Germinal center (tissue), 1 donor: ENCODE measurements at places on chromosomes 11 and 22.

- DNase-seq: peak; percentile 97
Observed at GRCh38 chr11:65546217-65546958, 11.8 kb downstream of the LTBP3 start.

GRCh38 chr22:45912910-45913309, 64.1 kb downstream of the WNT7B start:
- DNase-seq: no peak

- no peak for DNase-seq
Observed at GRCh38 chr22:43315687-43316217, 27.4 kb downstream of the SCUBE1 start.

- no peak for DNase-seq
Observed at GRCh38 chr11:66119348-66120133, 49.5 kb downstream of the PACS1 start.

DNA sequence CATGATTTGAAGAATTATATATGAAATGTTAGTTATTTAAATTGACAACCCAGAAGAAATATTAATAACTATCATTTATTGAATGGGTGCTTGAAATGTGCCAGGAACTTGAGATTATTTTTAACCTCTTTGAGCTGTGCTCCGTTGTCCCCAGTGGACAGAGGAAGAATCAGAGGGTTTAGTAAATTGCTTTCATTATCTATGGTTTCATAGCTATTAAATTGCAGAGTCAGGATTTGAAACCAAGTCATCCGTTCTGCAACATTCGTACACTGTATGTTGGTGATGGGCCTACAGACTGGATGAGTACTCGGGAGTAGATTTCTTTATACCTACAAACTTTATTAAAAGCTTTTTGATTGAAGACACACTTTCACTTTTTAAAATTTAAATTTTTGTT, 4.9 kb downstream of the HSD17B12 start:
- DNase-seq: no peak

DNA sequence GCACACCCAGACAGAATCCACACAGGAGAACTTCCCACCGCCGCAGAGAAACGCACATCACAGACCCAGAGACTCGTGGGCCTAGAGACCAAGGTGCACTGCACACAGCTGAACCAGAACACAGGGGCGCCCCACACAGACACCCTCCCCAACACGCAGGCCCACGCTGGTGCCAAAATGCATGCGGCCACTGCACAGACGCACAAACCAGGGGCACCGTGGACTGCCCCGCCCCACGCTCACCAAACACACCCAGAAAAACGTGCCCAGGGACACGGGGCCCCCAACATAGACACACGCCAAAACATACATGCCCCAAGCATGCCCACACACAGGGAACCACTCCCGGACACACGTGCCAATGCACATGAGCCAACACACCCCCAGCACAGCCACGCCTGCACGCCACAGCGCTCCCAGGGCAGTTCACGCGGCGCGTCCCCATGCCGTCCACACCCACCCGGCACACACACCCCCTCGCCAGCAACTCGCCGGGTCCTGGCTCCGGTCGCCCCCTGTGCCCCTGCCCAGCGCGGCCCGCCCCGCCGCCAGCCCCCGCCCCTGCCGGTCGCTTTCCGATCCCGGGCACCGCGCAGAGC, 7.8 kb downstream of the ELFN2 start:
- DNase-seq: no peak

- peak; percentile 64 for DNase-seq
Observed at GRCh38 chr11:61949169-61950034, 749 bp upstream of the BEST1 start.

- DNase-seq: no peak
Observed at GRCh38 chr11:27309046-27309445, 54.0 kb downstream of the CCDC34 start.

GRCh38 chr22:45717789-45718188, 46.2 kb downstream of the ATXN10 start:
- no peak for DNase-seq

DNA sequence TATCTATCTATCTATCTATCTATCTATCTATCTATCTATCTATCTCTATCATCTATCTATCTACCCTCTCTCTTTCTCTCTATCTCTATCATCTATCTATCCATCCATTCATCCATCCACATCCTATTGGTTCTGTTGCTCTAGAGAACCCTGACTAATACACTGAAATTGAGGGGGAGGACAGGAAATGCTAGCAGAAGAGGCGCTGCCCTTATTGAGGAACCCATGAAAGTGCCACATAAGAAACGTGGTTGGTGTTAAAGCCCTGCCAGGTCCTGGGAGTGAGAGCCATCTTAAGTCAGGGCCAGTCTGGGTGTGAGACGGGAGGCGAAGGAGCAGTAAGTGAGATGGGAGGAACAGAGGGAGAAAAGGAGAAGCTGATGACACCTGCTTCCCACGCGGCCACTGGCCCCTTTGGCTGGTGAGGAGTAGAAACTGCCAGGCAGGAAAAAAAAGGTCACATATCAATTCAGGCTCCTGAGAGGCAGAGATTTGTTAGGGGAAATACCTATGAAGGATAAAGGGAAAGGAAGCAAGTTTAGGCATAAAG, 87.9 kb upstream of the PLET1 start:
- DNase-seq: no peak

DNA sequence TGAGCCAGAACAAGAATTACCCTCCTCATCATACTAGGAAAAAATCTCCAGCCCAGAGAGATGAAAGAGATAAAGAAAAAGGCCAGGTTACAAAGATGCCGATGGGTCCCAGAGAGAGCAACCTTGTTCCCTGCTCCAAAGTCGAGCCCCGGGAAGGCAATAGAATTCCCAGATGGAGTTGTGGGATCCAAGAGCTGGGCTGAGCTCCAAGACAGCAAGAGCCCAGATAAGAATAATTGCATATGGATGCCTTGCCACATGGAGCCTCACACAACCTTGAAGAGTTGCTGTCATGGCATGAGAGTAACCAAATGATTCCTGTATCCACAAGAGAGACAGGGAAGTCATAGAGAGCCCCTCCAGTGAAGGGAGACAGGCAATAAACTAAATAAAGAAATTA, 30.9 kb downstream of the IL10RA start:
- DNase-seq: no peak

GRCh38 chr22:50072167-50072555, 13.1 kb downstream of the MLC1 start:
- no peak for DNase-seq

DNA sequence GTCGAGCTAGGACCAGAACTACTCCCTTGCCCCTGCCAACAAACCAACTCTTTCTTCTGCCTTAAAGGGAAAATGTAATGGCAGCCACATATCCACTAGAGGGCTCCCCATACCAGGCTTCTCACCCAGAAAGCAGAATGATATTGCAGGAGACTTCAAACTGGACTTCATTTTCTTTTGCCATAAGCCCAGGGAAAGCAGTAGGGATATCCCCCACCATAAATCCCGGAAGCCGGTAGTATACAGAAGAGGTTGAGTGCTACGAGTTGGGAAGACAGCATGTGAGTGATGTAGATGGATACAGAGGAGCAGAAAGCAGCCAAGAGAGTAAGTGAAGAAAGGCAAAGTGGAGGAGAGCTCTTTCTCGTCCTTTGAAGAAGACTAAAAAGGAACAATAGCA, 12.1 kb downstream of the PLAAT5 start:
- peak; percentile 60 for DNase-seq

GRCh38 chr22:24008022-24008283, 2.7 kb upstream of the GSTT4 start:
- DNase-seq: no peak

DNA sequence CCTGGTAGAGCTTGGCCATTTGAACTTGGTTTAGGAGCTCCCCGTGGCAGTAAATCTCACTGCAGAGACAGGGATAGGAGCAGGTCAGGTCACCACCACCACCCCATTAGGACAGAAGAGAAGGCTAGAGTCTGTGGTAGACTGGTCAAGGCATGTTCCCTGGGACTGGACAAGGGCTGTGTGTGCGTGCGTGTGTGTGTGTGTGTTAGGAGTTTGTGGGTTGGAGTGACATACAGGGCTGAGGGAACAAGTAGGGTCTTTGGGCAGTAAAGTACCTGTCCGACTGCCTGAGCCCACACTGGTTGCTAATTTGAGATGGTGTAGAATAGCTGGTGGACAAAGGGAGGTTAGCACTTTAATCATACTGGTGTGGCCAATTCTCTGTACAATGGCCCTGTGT, 16.1 kb downstream of the TREH start:
- no peak for DNase-seq

DNA sequence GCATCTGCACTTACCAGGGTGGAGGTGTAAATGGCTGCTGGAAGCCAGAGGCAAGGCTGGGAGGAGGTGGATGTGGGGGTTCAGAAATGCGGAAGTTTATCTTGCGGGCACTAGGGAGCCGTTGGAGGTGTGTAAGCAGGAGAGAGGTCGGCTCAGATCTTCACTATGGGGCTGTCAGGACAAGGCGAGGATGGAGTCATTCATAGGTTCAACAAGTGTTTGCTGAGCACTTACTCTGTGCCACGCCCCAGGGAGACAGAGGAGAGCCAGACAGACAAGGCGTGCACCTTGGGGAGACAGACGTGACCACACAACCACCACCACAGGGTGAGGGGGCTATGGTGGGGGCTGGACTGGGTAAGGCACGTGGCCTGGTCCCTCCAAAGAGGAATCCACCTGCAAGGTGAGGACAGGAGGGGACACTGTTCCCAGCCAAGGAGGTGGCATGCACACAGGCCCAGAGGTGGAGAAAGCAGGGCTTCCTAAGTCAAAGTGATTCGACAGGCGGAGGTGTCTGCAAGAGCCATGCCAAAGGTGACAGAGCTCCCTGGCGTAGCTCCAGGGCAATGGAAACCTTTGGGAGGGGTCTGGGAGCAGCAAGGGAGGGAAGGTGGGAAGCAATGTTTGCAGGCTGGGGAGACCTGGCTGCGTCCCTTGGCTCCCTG, 30.8 kb upstream of the TCF20 start:
- no peak for DNase-seq

- no peak for DNase-seq
Observed at GRCh38 chr11:64056861-64057260, 21.1 kb downstream of the FLRT1 start.

DNA sequence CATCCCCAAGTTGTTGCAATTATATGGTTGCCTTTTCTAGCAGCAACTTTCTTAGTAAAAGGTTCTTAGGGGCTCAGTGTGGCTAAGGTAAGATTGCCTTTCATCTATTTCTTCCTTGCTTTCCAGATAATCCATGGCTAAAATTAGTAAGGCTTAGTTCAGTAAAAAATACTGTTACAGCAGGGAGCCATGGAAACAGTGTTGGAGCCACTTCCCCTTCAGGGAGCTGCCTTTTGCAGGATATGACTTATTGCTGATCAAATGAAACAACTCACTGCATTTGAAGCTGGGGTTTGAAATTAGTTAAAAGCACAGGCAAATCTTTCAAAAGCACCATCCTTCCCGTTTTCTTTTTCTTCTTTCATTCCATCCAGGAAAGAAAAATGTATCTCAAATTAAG, 184.3 kb downstream of the C11orf87 start:
- no peak for DNase-seq

DNA sequence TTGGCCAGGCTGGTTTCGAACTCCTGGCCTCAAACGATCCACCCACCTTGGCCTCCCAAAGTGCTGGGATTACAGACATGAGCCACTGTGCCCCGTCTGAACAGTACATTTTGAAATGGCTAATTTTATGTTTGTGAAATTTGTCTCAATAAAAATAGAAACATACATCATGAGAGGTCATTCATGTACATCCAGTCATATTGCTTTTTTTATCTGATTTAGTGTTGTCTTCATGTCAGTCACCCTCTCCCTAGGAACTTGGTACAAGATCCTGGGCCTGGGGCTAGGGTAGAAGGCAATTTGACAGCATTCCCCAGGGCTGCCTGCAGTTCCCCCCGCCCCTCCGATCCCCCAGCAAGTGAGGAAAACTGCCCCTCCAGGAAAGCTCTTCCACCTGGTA, 46.6 kb upstream of the RBFOX2 start:
- DNase-seq: no peak

- no peak for DNase-seq
Observed at GRCh38 chr11:79117488-79117887, 323.3 kb downstream of the TENM4 start.

- no peak for DNase-seq
Observed at GRCh38 chr22:39462443-39463221, 5.8 kb downstream of the MGAT3 start.

- no peak for DNase-seq
Observed at GRCh38 chr11:100624346-100624745, 62.7 kb upstream of the ARHGAP42 start.

DNA sequence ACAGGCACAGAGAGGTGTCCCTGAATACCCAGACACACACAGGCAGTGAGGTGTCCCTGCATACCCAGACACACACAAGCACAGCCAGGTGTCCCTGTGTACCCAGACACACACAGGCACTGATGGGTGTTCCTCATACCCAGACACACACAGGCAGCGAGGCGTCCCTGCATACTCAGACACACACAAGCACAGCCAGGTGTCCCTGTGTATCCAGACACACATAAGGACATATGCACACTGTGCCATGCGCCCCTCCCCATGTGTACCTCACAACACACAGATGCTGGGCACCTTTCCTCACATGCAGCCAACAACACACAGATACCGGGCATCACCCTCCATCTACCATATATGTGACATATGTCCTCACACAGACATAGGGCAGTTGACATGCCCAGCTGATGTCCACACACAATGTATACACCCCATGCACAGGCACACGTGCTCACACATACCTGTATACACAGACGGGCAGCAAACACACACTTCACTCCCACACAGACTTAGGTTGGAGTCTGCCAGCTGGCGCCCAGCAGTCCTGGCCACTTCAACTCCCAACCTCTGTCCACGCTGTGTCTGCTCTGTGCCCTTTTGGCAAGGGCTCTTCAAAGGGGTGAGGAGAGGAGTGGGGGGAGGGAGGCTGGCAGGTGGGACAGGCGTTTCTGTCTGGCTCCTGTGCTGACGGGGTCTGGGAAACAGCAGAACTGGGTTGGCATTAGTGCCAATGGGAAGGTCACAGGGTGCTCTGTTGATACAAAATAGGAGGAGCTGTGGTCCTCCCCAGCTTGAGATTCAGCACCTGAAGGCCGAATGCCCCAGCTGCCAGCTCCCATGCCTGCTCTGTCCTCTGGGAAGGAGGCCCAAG, 69.4 kb upstream of the ALX4 start:
- no peak for DNase-seq

DNA sequence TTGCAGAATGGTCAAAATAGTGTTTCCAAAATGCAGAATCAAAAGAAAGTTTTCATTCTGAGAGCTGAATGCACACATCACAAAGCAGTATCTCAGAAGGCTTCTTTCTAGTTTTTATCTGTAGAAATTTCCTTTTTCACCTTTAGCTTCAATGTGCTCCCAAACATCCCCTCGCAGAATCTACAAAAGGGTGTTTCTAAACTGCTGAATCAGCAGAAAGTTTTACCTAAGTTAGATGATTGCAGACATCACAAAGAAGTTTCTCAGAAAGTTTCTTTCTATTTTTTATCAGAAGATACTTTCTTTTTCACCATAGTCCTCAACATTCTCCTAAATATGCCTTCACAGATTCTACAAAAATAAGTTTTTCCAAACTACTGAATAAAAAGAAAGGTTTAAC, 239.8 kb downstream of the OR4A5 start:
- DNase-seq: no peak
